ENCODE measurements at places on chromosomes 2 and 18. TPM values are rescaled to one million over a fixed set of nuclear protein-coding genes. Genes with fewer than 3 reads are reported as not detected.

- H3K36me3 ChIP-seq = peaks cover 12% of the 10 kb centered on the region
- DNase-seq = no peak
- H3K4me3 ChIP-seq = no peak within 1 kb of the TSS
- no peaks in the 10 kb centered on the region for H3K27me3 ChIP-seq
- peak within 1 kb of the TSS; percentile 56 for H3K27ac ChIP-seq
- no peaks in the 10 kb centered on the region for H3K4me1 ChIP-seq
Observed at GRCh38 chr2:187554011-187554703, at the start of gene TFPI. TFPI (minus strand) TSS chr2:187554435; CDS start chr2:187503768, 50,667 bp downstream.

The KIF1A gene
- total RNA-seq = 204 TPM

GRCh38 chr2:3265471-3265870 is 112.1 kb downstream of the EIPR1 start:
- no peak for DNase-seq
- H3K4me3 ChIP-seq = no peak overlapping the region
- no peak overlapping the region for H3K27ac ChIP-seq
- no peaks in the 10 kb centered on the region for H3K27me3 ChIP-seq
- peaks cover 8% of the 10 kb centered on the region for H3K36me3 ChIP-seq

DNA sequence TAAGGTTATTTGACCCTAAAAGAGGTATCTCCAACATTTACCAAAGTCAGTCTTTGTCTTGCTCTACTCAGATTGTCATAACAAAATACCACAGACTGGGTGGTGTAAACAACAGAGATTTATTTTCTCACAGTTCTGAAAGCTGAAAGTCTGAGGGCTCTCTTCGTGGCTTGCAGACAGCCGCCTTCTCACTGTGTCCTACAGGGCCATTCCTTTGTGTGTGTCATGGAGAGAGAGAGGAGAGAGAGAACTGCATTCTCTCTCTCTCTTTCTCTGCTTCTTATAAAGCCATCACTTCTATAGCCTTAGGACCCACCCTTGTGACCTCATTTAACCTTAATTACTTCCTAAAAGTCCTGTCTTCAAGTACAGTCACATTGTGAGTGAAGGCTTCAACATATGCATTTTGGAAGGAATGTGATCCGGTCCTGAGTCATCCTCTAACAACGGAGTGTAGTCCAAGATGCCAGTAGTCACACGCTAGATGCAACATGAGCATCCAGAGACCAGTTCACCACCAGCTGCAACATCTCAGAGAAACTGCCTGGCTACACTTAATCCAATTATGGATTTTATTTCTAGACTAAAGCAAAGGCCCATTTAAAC is 130.2 kb downstream of the CD226 start:
- H3K4me3 ChIP-seq = no peak overlapping the region
- no peak overlapping the region for H3K27ac ChIP-seq
- peaks cover 13% of the 10 kb centered on the region for H3K36me3 ChIP-seq
- no peak for DNase-seq
- no peaks in the 10 kb centered on the region for H3K27me3 ChIP-seq

The DYNC1I2 gene
- 75.4 TPM for total RNA-seq

DNA sequence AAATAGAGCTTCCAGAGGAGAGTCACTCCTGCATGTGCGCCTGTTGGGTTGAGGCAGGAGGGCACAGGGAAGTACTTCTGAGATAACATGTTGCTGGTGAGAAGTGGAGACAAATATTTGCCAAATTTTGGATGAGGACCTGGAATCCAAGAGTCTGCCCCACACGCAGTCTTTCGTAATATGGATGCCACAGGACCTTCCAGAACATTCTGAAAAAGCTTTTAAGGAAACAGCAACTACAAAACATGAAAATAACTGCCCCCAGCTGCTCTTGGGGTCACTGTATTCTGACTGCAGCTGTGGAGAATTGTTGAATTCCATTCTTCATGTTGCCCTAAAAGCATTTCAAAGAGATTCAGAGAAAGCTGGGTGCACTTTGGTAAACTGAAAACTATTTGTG is 227.5 kb downstream of the C1D start:
- H3K36me3 ChIP-seq = no peaks in the 10 kb centered on the region
- H3K4me1 ChIP-seq = no peaks in the 10 kb centered on the region
- no peak overlapping the region for H3K27ac ChIP-seq
- no peak for DNase-seq

The ICA1L gene
- total RNA-seq = 4.5 TPM

The RAPGEF4 gene
- total RNA-seq = 1.4 TPM

All from H9 (cell line).